ENCODE measurements at places on chromosomes 7 and 10. TPM values are rescaled to one million over a fixed set of nuclear protein-coding genes. Genes with fewer than 3 reads are reported as not detected.

The AGAP9 gene
- total RNA-seq: 9.5 TPM

DNA sequence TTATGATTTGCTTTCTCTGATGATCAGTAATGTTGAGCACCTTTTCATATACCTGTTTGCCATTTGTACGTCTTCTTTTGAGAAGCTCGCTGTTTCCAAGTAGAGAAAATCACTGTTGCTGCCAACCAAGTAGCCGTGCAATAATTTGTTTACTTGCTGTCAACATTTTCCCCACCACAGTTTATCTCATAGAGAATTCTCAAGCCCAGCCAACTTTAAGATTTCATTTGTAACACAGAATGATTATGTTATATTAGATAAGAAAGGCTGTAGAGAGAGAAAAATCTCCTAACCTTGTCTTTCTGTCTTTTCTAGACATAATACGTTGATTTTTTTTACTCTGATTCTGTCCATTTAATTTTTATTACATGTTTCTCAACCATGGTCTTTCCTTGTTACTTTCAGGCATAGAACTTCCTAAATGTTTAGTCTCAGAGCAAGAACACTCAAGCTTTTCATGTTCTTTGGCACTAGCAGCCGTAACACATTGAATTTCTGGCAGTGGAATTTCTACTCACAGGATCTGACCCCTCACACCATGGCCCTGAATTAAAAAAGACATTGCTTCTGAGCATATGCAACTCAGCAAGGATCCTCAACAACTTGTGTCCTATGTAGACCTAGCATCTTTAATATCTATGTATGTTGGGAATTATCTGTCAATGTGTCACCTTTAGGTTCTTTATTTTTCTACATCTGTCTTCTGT lies 23.1 kb downstream of the RPA3 start:
- DNase-seq: no peak

DNA sequence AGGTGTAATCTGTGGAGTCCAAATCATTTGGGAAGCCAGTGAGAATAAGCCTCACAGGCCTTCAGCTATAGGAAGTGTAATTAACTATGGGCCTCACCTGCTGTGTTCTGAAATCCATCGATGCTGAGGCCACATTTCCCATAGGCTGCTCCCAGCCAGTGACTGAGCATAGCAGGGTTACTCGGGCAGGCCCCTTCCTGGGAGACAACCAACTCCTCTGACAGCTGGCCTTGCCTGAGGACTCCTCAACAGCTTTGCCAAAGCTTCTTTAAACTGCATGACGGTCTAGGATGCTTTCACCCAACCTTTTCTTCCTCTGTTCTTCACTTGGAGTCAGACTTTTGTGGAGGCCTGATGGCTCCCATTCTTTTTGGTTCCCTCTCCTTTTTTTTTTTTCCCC lies 63.8 kb upstream of the SMNDC1 start:
- DNase-seq: no peak

The PRPS1L1 gene
- total RNA-seq: not detected

- no peak for DNase-seq
Observed at GRCh38 chr10:69088801-69089501, 1.0 kb downstream of the SRGN start.

DNA sequence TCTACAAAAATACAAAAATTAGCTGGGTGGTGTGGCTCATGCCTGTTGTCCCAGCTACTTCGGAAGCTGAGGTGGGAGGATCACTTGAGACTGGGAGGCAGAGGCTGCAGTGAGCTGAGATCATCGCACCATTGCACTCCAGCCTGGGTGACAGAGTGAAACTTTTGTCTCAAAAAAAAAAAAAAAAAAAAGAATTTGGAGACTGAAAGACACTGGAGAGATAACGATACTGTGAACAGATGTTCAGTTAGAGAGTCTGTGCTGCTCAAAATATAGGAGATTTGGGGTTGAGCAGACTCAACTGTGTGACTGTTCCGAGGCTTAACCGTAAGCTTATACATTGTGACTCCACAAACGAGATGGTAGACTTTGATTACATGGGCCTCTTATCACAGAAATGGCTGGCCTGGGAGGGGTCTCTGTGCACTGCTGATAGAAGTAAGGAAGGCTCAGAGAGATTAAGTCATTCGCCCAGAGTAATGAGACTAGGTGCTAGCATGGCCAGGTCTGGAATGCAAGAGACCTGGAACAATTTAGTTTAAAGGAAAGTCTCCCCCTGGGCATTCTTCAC lies 19.4 kb downstream of the WBP1L start:
- DNase-seq: no peak

The GBX1 gene
- total RNA-seq: not detected

The EPHB6 gene
- total RNA-seq: 0.22 TPM

The PAX4 gene
- total RNA-seq: not detected

GRCh38 chr7:2029211-2029905 lies 203.4 kb downstream of the MAD1L1 start:
- no peak for DNase-seq

The GIMAP8 gene
- not detected for total RNA-seq

The SNCG gene
- not detected for total RNA-seq

GRCh38 chr10:120970595-120971529 lies 119.7 kb downstream of the WDR11 start:
- no peak for DNase-seq

GRCh38 chr10:16816171-16816570 lies 1.1 kb downstream of the RSU1 start:
- no peak for DNase-seq

The CYP3A7 gene
- total RNA-seq: not detected

GRCh38 chr7:7764520-7765396 lies 46.4 kb upstream of the RPA3 start:
- DNase-seq: no peak

- peak; percentile 42 for DNase-seq
Observed at GRCh38 chr7:18064242-18064838, 36.7 kb upstream of the PRPS1L1 start.

The STK31 gene
- total RNA-seq: 0.39 TPM

DNA sequence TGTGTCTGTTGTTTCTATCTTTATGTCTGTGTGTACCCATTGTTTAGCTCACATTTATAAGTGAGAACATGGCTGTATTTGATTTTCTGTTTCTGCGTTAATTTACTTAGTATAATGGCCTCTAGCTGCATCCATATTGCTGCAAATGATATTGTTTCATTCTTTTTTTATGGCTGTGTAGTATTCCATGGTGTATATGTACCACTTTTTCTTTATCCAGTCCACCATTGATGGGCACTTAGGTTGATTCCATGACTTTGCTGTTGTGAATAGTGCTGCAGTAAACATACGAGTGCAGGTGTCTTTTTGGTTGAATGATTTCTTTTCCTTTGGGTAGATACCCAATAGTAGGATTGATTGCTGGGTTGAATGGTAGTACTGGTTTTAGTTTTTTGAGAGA lies 48.2 kb downstream of the ZNRF2 start:
- DNase-seq: no peak

DNA sequence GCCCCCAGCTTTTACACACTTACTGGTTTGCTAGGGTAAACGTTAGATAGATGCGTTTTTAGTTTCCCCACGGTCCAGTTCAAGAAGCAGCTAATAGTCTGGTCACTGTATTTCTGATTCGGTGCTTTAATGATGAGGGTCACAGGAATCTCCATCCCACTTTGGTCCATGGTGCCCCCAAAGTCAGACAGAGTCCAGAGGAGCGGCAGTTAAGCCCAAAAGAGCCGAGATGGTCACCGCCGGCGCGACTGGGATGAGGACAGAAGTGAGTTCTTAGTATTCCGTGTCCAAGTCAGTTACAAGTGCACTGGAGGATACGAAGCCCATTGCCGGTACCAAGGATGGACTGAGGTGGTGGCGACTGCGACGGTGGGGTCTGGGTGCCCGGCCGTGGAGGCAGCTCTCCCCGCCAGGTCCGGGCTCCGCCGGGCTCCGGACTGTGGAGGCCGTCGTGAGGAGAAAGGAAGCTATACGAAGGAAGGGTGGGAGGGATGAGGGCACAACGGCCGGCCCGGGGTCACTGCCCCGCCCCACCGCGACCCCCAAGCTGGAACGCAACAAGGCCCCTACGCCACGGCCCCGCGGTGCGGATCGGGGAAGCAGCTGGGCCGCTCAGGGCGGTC lies 663 bp downstream of the HERPUD2 start:
- DNase-seq: no peak

The ZNF853 gene
- total RNA-seq: 3.4 TPM

- peak; percentile 34 for DNase-seq
Observed at GRCh38 chr7:12119620-12120303, 91.3 kb upstream of the TMEM106B start.

DNA sequence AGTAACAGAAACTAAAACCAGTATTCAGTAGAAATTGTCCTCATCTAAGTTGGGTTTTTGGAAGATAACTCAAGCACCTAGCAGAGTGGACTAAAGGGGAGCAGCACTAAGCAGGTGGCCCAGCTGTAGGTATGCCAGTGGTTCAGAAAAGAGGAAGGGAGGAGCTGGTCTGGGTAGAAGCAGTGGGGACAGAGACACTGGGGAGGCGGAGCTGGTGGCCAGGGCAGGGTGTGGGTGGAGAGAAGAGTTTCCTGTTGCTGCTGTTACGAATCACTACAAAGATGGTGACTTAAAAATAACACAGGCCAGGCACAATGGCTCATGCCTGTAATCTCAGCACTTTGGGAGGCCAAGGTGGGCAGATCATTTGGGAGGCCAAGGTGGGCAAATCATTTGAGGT lies 136.2 kb downstream of the WDR11 start:
- DNase-seq: no peak

DNA sequence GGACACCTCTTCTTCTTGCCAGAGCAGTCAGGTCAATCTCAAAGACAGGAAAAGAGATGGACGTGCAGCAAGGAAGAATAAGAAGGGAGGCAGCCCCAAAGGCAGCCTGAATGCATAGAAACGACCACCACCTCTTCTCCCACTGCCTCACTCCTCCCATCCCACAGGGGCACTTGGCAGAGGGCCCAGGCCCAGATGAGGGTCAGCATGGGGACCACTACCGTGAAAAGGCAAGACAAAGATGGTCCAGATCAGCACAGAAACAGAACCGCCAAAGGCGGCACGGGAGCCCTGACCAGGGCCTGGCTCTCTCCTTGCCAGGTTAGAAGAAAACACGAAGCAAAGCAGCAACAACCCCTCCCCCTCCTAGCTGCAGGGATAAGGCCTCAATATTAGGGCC lies 1.9 kb upstream of the NDST2 start:
- DNase-seq: no peak

DNA sequence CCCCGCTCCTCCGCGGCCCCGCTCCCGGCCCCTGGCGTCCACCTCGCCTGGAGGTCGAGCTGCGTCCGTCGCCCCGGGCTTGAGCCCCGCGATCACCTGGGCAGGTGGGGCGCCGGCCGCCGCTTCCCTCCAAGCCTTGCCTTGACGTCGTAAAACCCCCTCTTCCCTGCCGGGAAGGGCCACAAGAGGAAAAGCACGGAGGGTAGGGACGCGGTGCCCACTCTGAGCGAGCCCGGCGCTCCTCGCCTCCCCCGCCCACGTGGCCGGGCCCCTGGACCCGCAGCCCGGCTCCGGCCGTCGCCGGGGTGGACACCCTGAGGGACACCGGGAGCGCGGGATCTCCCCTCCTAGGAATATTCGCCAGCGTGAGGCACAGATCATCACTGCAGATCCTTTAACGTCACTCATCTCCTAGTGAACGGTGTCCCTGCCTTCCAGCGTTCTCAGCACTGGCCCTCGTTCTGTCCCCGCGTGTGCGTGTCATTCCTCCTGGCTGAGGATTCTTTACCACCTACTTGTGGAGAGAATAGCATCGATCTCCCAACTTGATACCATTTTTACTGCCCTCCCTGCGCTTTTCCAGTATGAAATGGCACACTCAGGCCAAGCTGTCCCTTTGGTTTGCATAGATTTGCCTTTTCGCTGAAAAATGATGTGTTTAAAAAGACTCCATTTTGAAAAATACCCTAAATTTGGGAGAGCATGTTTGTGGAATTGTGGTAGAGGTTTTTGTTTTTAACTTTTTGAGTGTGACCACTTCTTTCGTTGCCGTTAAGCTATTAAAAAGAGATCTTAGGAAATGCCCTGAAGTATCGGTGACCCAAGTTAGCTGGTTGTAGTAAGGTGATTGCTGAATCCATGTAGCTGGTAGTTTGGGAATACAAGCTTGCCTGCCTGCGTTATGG lies 649 bp downstream of the ACTR3B start:
- DNase-seq: peak; percentile 55

The PILRA gene
- 2.0 TPM for total RNA-seq

GRCh38 chr10:62381385-62382102 lies 7.4 kb downstream of the ZNF365 start:
- DNase-seq: no peak
